ENCODE measurements at places on chromosomes 12 and 14.

GRCh38 chr14:20707622-20708021 is 19.1 kb downstream of the ANG start:
- no peak for DNase-seq

- no peak for DNase-seq
Observed at GRCh38 chr14:102510616-102511520, 1.3 kb upstream of the ANKRD9 start.

DNA sequence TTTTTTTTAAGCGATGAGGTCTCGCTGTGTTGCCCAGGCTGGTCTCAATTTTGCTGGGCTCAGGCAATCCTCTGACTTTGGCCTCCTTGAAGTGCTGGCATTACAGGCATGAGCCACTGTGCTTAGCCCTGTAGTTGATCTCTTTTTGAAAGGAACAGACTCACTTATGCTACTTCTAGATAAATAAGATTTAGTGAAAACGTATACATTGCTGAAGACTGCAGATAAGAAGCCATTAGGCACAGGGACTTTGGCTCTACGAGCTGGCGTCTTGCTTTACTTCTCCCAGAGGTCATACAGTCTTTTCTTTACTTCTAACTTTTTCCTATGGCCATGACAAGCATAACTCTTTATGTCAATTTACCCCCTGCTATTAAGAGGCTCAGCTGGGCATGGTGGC is 9.4 kb downstream of the PTGR2 start:
- DNase-seq = no peak

DNA sequence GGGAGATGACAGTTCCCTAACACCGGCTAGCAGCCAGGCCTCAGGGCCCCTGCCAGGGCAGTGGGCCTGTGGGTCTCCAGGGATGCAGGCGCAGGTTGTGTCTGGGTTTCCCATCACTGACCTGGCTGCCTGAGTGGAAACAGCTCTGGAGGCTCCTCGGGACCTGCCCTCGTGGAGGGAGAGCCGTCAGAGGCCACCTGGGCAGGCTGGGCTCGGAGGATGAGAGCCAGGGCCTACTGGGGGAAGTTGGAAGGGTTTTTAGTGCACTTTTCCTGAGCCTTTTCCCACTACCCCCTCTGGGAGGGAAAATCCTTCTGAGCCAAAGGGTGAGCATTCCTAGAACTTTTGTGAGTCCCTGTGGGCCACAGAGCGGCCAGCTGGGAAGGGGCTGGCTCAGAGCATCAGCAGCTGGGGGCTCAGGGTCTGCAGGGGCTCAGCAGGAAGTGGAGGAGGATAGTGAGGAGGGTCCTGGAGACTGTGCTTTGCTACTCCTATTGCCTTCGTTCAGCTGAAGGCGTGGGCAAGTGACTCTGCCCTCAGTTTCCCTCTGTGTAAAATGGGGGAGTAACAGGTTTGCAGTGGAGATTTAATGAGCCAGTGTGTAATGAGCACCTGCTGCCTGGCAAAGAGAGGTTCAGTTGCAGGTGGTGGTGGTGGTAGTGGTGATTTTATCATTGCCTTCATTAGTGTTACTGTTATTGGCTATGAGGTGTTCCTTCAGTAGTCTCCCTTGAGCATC is 1.8 kb downstream of the SH2B3 start:
- DNase-seq = no peak

DNA sequence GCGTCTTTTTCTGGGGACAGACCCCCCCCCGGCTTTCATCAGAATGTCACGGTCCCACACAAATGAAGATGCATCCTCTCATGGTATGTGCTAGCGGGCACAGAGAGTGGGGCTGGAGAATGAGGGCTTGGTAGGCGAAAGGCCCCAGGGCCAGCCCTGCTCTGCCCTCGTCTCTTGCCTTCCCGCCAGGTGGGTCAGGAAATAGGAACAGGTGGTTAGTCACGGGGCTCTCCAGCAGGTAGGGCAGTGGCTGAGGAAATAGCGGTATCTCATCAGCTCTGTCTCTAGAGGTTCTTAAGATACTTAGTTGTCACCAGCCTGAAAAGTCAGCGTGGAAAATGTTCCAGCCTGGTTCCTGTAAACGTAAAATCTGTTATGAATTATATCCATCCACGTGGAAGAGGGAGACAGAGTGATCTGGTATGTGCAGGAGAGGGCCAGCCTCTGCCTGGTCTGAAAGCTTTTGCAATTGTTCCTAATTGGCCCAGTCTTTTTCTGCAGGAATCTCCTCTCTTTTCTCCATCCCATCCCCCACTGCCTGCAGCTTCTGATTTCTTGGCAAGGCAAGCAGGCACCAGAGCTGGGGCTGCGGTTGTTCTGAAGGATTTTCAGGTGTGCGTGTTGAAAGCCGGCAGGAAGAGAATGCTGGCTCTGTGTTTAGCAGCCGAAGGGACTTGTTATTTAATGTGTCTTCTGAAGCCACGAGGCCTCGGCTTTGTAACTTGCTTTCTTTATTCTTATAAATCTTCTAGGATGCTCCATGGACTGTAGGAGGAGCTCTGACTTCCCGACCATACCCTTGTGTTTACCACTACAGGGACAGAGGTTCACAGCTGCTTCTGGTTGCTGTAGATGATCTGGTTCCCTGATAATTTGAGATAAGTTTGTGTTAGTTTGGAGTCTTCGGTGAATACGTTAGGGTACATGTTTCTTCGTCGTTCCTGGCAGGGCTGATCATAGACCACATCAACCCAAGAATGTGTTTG is 131.1 kb downstream of the CACNA1C start:
- no peak for DNase-seq

- no peak for DNase-seq
Observed at GRCh38 chr12:52155048-52155868, 36.6 kb downstream of the KRT80 start.

DNA sequence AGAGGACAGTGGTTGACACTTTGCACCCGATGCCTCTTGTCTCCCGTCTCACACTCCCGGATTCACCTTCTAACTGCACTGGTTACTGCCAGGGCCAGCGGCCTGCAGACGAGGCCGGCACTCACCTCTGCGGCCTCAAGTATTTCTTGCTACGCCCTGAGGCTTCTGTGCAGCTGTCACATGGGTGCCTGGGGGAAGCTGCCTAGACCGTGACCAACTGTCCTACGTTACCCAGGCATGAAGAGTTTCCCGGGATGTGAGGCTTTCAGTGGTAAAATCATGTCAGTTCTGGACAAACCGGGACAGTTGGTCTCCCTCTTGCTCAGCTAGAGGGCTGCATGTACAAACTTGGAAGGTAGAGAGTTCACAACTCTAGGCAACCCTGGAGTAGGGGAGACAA is 274.5 kb downstream of the GLT1D1 start:
- DNase-seq = no peak

DNA sequence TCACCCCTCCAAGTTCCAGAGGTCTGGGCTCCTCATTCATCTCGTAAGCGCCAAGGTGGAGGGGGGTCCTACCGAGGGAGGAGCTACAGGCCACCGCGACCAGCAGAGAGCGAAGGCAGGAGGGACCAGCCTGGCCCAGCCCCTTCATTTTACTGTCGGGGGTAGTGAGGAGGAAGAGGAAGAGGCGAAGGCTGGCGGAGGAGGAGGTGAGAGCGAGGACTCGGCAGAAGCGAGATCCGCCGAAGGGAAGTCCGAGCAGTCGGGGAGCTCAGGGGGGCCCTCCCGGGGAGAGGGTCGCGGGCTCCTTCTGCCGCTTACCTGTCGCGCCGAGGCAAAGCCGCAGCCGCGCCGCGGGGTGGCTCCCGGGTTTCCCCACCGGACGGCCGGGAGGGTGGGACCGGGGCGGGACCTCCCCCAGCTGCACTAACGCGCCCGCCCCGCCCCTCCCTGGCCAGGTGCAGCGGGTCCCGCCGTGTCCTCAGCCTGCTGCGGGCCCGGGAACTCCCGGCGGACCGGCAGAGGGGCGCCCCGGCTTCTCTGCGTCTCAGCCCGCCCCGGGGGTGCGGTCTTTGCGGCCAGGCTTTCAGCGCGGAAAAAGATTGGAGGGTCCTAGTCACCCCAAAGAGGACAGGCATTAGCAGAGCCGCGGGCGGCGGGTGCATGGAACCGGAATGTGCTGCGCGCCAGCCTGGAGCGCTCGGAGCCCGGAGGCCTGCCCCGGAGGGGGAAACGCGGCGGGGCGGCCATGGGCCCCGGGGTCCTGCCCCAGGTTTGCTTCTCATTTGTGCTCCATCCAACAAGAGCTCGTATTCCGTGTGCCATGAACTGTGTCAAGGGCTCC is at the start of gene GALNT6:
Gene GALNT6, minus strand, starts transcription at position 124 of the 841 bp plus-strand sequence. CDS start 11,625 bp downstream, outside the sequence.
- no peak for DNase-seq

DNA sequence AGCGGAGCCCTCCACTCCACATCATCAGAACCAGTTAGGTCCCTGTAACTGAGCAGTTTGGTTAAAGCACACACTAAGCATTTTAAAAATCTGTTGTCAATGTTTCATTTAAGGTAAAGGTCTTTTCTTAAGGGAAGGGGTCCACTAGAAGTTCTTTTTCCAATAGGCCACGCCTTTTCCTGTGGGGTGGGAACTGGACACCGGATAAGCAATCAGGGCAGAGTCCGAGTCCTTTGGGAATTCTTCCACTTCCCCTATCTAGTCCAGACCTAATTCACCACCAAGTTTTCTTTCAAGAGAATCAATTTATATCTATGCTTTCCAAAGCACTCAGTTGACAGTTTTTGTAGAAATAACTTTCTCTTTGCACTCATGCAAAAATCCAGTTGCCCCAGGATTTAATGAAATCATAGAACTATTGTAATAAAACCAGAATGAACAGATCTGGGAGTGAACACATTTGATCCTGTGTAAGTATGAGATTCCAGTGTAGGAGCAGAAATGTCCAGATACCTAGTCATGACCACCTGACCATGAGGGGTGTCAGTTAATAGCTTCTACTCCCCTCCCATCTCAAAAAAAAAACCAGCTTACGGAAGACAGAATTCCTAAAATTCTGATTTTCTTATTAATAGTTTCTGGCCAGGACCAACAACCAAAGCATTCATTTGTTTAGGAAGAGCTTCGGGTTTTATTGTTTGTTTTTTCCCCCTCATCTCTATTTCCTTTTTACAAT is 11.7 kb downstream of the VPS37B start:
- no peak for DNase-seq

DNA sequence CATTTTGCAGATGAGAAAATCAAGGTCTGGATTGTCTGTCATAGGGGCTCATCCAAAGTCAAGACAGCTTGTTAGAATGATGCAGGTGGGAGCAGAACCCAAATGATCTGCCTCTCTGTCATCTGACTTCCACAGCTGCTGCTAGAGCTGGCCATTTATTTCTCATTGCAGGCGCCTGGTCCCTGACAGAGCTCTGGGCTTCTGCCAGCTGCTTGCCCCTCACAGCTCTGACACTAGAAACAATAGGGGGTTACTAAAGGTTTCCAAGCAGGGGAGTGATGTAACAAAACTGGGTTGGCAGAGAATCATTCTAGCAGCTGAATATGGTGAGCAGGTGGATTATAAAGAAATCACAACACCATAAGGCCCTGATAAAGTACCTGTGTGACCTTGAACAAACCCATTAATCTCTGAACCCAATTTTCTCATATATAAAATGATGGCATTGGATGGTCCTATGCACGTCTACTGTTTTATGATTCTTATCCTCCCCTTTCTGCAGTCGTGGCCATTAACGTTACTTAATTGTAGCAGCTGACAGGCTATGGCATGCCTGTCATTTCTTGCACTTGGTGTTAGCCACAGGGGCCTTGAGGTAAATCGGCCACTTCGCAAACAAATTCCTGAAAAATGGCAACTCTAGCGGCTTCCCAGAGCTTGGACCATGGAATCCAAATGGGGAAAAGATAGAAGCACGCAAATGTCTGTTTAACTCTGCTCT is 134.6 kb downstream of the RMST start:
- DNase-seq = peak; percentile 86

- DNase-seq = no peak
Observed at GRCh38 chr12:65566751-65567150, 257.5 kb upstream of the HMGA2 start.

DNA sequence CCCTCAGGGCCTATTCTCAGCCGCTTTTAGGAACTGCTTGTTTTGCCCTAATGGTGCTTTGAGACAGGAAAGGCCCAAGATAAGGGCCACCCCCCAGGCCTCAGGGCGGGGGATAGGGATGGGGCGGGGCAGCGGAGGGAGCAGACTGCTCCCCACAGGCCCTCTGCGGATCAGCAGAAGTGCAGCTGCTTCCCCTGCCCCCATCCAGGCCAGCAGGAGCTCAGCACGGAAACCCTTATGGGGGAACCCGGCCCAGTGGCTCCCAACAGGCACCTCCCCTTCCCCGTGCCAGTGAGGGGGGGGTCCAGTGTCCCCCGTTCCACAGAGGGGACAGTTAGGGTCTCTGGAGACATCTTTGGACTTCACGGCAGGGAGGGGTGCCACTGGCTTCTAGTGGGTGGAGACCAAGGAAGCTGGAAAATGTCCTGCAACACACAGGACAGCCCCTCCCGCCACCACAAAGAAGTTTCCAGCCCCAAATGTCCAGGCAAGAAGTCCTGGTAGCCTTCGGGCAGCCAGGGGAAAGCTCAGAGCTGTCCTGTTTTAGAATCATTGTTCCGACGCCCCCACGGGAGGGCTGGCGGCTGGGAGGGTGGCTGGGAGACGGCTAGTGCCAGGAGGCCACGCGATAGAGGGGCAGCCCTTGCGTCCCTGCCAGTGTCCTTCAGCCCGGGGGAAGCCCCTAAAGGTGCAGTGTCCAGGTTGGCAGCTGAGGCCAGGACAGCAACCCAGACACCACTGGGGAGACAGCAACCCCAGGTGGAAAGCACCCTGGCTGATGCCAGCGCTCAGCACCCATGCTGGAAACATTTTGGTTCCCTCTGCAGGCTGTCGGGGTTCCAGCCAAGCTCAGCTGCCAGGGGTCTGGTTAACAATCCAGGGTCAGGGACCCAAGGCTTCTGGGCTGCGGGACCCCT is 10.4 kb upstream of the GPR132 start:
- DNase-seq = no peak

- no peak for DNase-seq
Observed at GRCh38 chr12:67394550-67394949, 125.4 kb downstream of the CAND1 start.

DNA sequence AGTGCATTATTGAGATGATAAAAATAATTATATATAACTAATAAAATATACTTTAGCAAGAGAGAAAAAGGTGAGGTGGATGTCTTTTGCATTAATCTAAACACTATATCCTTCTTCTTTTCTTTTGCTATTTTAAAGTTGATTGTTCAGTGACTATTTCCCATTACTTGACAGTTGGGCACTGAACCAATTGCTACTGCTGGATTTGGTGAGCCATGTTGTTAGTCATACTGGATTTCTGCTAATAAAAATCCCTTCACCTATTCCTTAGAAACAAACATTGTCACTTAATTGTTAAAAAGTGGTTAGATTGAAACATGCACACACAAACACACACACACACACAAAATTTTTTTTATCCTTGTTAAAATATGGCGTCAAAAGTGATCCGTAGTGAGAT is 251.6 kb upstream of the ALG10 start:
- no peak for DNase-seq

- no peak for DNase-seq
Observed at GRCh38 chr12:10363658-10363913, 26.3 kb downstream of the KLRK1 start.

- DNase-seq = no peak
Observed at GRCh38 chr12:18123707-18124106, 33.7 kb upstream of the RERGL start.

DNA sequence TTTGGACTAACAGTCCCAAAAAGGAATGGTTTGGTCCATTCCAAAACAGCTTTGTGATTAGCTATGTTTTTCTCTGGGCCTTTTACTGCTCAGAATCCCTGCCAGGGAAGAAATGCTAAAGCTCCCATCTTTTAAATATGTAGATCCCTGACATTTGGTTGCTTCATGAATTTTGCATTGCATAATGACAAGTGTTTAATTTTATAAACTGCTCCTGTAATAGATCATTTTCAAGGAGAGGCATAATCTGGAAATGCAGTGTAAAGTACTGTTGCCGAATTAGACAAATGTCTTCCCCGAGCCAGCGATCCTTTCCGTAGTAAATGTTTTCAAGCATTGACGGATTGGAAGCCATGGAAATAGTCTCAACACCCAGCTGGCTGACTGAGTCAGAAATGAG is 291.3 kb upstream of the PRKD1 start:
- DNase-seq = no peak

Measured in NCI-H1417 treated with DMSO at 0.1 percent for 48 hours (cell line).